ENCODE measurements at places on chromosomes 16 and 17.

DNA sequence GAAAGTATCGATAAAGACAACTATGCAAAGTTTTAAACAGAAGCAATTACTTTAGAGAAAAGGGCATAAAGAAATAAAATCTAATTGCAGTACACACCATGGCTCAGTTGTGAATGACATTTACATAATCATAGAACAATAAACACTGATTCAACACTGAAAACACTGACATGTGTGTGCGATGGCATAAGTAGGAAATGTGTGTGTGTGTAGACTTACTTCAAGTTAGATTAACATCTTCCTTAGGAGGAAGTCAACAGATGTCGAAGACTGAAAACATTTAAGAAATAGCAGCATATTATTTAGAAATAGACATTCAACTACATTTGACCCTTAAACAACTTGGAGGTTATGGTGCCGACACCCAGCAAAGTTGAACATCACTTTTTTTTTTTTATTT lies 172.4 kb downstream of the STX8 start:
- DNase-seq: no peak

DNA sequence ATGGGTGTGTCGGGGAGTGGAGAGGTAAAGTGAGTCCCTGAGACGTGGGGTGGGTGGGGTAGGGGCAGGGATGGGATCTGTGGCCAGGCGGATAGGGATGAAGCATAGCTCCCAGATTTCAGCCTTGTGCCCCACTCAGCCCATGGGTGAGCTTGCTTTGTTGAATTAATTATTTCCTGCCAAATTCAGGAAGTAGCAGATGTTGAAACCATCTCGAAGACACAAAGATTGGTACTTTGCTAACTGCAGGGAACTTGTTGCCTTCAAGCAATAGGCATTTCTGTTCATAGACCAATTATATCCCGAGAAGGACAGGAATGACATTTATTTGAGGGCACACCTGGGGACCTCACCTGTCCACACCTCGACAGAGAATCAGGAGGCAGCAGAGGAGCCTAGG lies 11.0 kb upstream of the C16orf74 start:
- no peak for DNase-seq

- no peak for DNase-seq
Observed at GRCh38 chr16:11768849-11769248, 26.2 kb upstream of the TXNDC11 start.

DNA sequence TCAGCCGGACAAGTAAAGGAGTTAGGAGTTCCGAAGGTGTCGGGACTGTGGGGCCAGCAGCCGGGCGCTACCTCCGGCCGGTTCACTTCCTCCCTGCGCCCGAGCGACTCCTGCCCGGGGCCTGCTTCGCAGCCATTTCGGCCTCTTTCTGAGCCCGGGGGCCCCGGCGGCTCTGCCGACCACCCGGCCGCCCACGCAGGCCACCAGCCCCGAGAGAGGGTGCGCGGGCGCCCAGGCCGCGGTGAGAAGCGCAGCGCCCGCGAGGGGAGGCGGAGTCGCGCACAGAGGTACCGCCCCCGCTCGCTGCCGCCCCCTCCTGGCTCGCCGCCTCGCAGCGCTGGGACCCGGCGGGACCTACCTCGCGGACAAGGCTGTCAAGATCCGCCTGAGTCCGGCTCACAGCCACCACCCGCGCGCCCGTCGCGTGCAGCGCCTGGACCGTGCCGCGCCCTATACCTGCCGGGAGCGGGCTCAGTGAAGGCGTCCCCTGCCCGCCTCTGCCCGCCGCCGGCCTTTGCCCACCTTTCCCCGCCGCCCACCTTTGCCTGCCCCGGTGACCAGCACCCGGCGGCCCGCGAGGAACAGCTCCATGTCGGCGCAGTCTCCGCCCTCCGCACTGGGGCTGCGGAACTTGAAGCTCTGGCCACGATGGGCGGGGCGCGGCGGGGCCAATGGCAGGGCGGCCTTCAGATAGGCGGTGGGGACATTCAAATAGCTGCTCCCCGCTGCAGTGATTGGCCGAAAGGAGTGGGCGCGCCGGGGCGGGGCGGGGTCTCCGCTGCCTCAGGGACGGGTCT lies at the start of gene DCXR:
DCXR (minus strand) TSS at position 606 of the 797 bp plus-strand sequence; CDS start at position 591, 15 bp downstream.
- DNase-seq: peak; percentile 99

- DNase-seq: no peak
Observed at GRCh38 chr17:586920-587685, 127.5 kb downstream of the VPS53 start.

DNA sequence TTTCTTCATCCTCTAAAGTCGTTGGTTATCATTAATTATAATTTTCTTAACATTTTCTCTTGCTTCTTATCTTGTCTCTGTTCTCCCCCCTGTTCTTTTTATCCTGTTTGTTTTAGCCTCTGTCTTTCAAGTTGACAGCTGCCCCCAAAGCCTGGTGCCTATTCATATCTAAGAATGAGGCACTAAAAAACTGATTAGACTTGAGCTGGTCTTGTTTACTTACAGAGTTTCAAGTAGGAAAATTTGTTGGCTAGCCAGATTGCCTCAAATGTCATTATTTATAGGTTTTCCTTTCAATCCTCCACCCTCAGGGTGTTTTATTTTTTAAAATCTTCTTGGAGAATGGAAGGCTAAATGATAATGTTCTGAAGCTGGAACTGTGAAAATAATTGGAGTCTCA lies 236.0 kb downstream of the UTP18 start:
- no peak for DNase-seq

DNA sequence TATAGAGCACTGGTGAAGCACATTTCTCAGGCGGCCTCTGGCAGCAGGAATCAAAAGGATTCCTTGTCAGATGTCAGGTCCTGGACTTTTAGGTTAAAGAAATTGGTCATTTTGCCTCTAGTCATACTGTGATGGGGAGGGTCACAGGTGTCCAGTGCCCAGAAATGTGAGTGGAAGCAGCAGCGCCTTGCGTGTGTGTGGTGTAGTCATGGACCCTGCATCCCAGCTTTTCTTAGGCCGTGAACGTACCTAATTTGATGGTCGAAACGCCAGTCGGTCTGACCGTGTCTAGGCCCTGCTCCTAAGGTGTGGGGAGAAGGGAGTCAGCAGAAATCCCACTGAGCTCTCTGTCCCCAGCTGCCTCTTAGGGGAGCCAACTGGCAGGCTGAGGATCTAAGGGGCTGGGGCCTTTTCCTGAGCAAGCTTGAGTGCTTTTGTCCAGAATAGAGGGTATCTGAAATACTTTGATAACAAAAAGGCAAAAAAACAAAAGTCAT lies 32.0 kb downstream of the POLR3E start:
- no peak for DNase-seq

DNA sequence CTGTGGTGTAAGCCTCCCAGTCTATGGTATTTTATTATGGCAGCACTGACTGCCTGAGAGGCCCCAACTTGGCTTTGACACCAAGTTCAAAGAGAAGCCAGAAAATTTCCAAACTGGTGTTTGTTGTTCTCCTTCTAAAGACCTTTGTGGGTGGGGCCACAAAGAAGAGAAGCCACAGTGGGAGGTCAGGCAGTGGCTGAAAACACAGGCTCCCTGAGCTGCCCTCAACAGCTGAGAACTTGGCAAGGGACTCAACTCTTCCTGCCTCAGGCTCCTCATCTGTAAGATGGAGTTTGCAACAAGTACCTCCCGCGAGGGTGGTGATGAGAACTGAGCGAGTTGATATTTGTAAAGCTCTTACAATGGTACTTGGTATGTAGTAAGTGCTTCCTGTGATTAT lies 18.2 kb downstream of the CES5A start:
- no peak for DNase-seq

DNA sequence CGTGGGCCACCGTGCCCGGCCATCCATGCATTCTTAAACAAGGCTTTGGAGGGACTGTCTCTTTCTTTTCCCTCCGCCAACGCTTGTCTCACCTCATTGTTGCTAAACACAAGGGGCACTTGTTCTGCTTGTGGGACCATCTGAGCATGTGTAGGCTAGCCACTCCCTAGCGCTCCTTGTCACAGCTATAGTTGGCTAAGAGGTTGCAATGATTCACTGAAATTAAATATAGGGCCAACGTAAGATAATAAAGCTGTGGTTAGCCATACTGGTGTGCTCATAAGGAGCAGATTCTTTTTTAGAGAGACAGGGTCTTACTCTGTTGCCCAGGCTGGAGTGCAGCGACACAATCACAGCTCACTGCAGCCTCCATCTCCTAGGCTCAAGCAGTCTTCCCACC lies 41.2 kb downstream of the KIAA0513 start:
- DNase-seq: no peak

- DNase-seq: no peak
Observed at GRCh38 chr16:19338335-19338734, 52.8 kb downstream of the CLEC19A start.

- DNase-seq: no peak
Observed at GRCh38 chr17:68228817-68229570, 18.8 kb upstream of the AMZ2 start.

GRCh38 chr16:57669476-57670162 lies 1.5 kb downstream of the ADGRG3 start:
- DNase-seq: no peak

DNA sequence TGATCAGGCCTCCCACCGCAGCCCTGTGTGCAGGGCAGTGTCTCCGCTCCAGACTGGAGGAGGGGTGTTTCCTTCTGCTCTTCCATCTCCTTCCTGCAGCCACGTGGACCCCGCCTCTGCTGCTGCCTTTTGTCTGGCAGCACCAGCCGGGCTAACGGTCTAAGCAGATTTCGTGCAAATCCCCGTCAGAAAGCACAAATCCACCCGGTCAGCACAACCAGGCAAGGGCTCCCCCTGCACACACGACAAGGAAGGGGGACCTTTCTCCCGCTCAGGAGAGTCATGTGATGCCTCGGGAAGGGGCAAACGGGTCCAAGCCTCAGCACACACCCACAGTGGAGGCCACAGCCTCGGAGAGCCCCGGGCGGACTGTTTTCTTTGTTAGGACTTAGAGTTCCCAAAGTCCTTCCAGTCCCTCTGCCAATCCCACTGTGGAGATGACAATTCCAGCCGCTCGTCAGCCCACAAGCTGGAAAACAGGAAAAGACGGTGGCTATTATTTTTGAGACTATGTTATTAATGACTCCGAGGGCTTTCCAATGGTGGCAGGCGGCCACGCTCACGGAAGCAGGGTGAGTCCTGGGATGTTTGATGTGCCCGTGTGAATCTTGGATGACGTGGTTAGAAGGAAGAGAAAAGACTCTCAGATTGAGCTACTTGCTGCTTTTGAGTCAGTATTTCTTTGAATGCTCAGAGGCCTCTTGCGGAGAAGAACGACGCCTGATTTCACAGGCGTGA lies 22.5 kb upstream of the MEAK7 start:
- DNase-seq: no peak

DNA sequence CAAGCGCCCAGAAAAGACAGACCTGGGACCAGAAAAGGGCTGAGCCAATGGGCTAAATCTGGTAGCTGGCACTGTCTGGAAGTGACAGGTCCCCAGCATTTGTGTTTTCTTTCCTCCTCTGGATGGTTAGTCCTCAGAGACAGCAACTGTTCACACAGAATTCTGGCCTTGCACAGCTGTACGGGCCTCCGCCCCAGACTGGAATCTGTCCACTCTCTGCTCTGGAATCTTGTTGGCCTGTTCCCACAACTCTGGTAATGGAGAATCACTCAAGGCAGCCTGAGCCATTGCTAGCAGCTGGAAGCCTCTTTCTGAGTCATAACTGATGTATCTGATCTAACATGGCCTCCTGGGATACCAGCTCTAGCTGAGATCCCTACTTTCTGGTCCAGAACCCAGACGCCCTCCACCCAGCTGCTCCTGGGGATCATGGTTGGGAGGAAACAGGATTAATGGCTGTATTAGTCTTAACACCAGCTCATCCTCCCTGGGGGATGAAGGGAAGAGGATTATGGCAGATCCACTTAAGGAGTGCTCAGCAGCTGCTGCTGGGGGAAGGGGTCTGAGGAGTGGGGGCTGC lies 9.1 kb downstream of the ZNF668 start:
- DNase-seq: no peak

GRCh38 chr17:35289222-35289621 lies 46.4 kb downstream of the SLFN5 start:
- no peak for DNase-seq

DNA sequence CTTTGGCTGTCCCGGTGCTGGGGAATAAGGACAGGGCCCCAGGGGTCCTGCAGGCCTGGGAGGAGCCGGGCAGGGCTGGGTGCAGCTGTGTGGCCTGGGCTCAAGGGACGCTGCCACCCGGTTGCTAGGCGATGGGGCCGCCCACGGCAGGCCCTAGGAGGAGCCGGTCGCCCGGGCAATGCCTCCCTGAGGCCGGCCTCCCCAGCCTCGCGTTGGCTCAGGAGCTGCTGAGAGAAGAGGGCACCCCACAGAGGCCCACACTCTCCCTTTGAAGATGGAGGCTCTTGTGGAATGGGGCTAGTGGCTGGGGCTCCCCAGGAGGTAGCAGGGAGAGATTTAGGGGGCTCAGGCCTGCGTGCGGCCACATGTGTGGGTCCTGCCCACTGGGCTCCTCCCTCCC lies at the start of gene CIBAR2:
CIBAR2 (minus strand) TSS at position 109 of the 400 bp plus-strand sequence. CDS start 120 bp downstream, outside the sequence.
- DNase-seq: no peak

DNA sequence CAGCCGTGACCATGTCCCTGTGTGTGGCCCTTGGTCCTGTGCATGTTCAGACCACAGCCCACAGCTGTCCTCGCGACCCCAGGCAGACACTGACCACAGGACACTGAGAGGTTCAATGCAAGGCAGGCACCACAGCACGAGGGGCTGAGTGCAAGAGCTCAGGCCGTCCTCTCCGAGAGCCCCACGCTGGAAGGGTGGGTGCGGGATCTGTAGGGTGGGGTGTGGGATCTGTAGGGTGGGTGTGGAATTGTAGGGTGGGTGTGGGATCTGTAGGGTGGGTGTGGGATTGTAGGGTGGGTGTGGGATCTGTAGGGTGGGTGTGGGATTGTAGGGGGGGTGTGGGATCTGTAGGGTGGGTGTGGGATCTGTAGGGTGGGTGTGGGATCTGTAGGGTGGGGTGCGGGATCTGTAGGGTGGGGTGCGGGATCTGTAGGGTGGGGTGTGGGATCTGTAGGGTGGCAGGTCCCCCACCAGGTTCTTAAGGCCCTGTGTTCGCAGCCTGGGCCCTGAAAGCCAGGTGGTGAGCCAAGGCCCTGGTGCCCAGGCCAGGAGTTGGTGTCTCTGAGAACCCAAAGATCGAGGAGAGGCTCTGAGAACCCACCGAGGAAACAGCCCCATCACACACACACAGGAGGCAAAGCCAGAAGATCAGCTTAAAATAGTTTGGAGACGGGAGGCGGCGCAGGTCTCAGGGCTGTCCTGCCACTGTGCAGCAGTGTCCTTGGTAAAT lies 48.2 kb downstream of the METRNL start:
- DNase-seq: no peak

DNA sequence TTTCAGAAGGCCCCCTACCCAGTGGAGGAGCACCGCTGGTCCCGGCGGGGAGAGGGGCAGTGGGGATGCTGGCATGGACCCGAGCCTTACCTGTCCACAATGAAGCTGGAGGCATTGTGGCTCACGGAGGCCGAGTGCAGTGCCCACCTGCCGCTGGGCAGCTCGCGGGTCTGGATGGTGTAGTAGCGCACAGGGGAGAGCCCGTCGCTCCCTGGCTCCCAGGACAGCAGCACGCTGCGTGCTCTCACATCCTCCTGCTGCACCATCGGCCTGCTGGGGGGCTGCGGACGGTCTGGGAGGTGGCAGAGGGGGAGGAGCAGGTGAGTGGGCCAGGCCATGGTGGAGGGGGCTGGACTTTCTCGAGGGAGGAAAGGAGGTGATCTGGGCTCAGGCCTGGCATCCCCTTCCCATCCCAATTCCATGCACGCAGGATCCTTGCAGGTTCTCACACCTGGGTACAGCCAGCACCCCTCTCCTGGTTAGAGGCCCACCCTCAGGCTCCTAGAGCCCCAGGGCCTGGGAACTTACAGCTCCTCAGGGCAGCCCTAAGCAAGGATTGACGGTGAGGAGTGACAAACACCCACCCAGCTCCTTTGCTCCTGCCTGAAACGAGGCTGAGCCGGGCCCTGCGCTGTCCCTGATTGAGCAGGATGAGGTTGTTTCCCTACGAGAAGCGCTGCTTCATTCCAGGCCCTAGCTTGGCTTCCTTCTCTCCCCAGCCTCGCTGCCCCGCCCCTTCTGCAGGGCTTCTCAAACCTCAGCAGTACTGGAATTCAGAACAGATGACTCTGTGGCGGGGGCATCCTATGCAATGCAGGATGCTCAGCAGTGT lies 76.2 kb upstream of the CDC42EP4 start:
- no peak for DNase-seq
